ENCODE measurements at places on chromosomes 5 and 9. TPM values are rescaled to one million over a fixed set of nuclear protein-coding genes. Genes with fewer than 3 reads are reported as not detected.

Gene CD274
- 6.6 TPM for total RNA-seq

Gene SLC6A18
- not detected for total RNA-seq

Gene IRX2
- not detected for total RNA-seq

Gene C5orf34
- total RNA-seq = 1.1 TPM

Gene FOXD4L5
- 0.92 TPM for total RNA-seq

DNA sequence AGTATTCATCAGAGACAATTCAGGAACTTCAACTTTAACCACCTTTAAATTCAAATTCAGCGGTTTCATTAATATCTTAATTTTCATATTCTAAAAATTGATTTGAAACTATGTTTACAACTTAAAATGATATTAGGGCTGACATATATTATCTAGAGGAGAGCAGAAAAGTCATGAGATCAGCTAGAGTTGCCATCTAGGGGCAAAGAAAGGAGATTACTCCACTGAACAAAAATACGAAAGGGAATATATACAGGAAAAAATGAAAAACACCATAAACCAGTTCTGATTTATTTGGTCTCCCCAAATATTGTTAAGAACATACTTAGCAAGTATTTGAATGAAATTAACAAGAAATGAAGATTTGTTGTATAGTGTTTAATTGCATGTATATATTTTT, 946.3 kb downstream of the DTWD2 start:
- no peaks in the 10 kb centered on the region for H3K27me3 ChIP-seq
- no peaks in the 10 kb centered on the region for H3K36me3 ChIP-seq
- H3K27ac ChIP-seq = no peak overlapping the region
- no peak for DNase-seq
- no peaks in the 10 kb centered on the region for H3K4me1 ChIP-seq

DNA sequence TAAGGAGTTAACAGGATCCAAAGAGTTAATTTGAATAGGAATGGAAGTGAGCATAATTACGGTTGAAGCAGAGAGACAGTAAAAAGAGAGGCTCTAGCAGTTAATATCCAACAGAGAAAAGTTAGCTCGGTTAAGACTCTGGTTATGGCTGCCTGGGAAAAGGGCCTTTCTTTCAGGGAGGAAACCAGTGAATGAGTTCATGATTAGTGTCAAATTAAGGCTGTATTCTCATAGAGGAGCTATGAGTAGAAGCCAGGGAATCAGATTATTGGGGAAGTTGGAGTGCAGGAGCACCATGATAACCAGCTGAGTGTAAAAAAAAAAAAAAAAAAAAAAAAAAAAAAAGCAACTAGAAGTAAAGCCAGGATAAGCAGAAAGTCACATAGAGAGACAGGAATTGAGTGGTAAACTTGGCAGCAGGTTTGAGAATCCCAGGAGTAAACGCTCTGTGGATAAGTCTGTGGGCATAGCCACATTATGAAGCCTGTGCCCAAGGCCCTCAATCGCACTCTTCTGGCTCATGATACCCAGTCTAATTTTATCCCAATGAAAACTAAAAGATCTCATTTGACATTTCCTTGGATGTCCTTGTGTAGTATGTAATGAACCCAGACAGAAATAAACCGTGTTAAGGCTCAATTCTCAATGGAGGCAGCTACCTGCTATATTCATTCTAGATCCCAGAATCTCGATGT, 372.6 kb upstream of the MPDZ start:
- H3K27ac ChIP-seq = no peak overlapping the region
- H3K36me3 ChIP-seq = no peaks in the 10 kb centered on the region
- no peaks in the 10 kb centered on the region for H3K27me3 ChIP-seq
- DNase-seq = no peak

- H3K4me1 ChIP-seq = no peaks in the 10 kb centered on the region
- no peak overlapping the region for H3K27ac ChIP-seq
- no peaks in the 10 kb centered on the region for H3K27me3 ChIP-seq
- H3K4me3 ChIP-seq = no peak overlapping the region
- no peaks in the 10 kb centered on the region for H3K36me3 ChIP-seq
Measured at GRCh38 chr5:51646482-51646881, 263.2 kb downstream of the ISL1 start.

DNA sequence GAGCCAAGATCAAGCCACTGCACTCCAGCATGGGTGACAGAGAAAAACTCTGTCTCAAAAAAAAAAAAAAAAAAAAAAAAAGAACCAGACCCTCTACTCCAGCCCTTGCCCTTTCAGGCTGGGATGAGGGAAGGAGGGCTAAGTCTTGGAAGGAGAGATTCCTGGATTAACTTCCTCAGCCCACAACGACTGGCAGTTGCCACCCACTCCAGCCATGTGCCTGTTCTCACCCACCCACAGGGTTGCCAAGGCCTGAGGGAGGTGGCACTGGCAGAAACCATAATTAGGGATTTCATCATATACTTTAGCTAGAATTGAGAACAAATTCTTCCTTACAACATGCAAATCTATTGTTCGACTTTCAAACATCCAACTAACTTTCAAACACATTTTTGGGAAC, 87.8 kb upstream of the SLC30A5 start:
- no peak overlapping the region for H3K27ac ChIP-seq
- no peak for DNase-seq

DNA sequence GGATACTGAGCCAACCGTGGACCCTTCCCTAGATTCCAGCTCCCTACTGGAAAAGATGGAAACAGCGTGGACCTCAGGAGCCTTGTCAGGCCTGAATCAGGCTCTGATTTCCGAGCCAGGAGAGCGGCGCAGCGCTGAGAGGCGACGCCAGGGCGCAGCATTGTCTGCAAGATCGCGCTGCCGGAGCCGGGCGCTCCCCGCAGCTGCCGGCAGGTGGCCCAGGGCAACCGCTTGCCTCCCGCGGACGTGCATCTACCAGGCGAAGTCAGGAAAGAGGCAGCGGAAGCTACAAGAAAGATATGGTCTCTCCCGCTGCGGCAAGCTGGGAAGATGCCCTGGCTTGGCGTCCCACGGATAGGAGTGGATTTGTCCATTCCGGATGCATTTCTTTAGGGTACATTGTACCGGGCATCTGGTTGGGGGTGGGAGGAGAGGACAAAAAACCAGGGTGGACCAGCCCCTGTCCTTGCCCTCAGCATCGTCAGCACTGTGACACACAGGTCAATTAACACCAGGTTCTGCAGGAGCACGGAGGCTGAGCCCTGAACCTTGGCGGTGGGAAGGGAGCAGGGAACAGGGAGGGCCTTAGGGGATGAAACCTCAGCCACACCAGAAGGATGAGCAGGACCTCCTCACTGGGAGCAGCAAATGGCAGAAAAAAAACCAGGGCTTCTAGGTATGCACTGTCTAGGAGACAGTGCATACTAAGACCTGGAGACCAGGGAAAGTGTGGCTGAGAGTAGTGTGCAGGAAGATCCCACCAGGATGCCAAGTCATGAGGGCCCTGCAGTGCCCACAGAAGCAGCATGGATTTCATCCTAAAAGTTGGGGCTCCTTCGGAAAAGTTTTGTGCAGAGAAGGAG, 55.9 kb downstream of the SFXN1 start:
- H3K4me3 ChIP-seq = peak overlapping the region; percentile 40
- no peaks in the 10 kb centered on the region for H3K27me3 ChIP-seq
- DNase-seq = peak; percentile 79
- H3K27ac ChIP-seq = no peak overlapping the region
- peaks cover 4% of the 10 kb centered on the region for H3K4me1 ChIP-seq

GRCh38 chr5:135737701-135738563, 96.5 kb upstream of the SLC25A48 start:
- no peak overlapping the region for H3K4me3 ChIP-seq
- H3K27ac ChIP-seq = no peak overlapping the region
- no peaks in the 10 kb centered on the region for H3K27me3 ChIP-seq
- H3K36me3 ChIP-seq = no peaks in the 10 kb centered on the region
- DNase-seq = no peak
